Airway epithelial cell (primary cell): ENCODE measurements at places on chromosomes 5 and 9. TPM values are rescaled to one million over a fixed set of nuclear protein-coding genes. Genes with fewer than 3 reads are reported as not detected.

Gene STC2
- 27.8 and 51.6 TPM in 2 replicates for total RNA-seq

Gene TMOD1
- total RNA-seq = not detected in 2 replicates

Gene LCN1
- total RNA-seq = not detected in 2 replicates

Gene BRD8
- total RNA-seq = 20.6 and 21.8 TPM in 2 replicates

Gene LIFR
- total RNA-seq = 1.1 and 2.2 TPM in 2 replicates

Gene RORB
- not detected in 2 replicates for total RNA-seq

Gene EGFL7
- 27.7 and 28.8 TPM in 2 replicates for total RNA-seq

Gene GABRA1
- total RNA-seq = not detected in 2 replicates

Gene SLC6A19
- total RNA-seq = not detected in 2 replicates
